Sciatic nerve (tissue), 2 donors: ENCODE measurements at places on chromosomes 16 and 17. TPM values are rescaled to one million over a fixed set of nuclear protein-coding genes. Genes with fewer than 3 reads are reported as not detected.

The MMP25 gene
- total RNA-seq = 9.1 TPM

GRCh38 chr16:69709456-69710084 lies 16.8 kb downstream of the NQO1 start:
- no peak for DNase-seq

The ZNF200 gene
- total RNA-seq = 7.4 TPM

DNA sequence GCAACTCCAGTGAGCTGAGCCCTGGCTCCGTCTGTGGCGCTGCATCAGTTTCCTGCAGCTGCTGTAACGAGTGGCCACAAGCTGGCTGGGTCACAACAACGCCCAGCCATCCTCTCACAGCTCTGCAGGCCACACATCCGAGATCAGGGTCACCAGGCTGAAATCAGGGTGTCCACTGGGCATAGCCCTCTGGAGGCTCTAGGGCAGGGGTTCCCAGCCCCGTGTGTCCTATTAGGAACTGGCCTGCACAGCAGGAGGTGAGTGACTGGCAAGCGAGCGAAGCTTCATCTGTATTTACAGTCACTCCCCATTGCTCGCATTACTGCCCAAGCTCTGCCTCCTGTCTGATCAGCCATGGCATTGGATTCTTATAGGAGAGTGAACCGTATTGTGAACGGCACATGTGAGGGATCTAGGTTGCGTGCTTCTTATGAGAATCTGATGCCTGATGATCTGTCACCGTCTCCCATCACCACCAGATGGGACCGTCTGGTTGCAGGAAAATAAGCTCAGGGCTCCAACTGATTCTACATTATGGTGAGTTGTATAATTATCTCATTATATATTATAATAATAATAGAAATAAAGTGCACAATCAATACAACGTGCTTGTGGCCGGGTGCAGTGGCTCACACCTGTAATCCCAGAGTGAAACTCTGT lies 176.5 kb downstream of the SEC14L1 start:
- peak; percentile 55 for DNase-seq

The SP6 gene
- total RNA-seq = 0.62 TPM
